Non-pigmented ciliary epithelial cell (primary cell): ENCODE measurements at places on chromosomes 1 and 21.
A peak's percentile ranks its signal among the peaks of the same experiment; 100 is the strongest.

- peak; percentile 34 for DNase-seq
Observed at GRCh38 chr1:198775606-198776005, 136.8 kb downstream of the PTPRC start.

- no peak for DNase-seq
Observed at GRCh38 chr1:189681252-189681919, 796.3 kb downstream of the BRINP3 start.

DNA sequence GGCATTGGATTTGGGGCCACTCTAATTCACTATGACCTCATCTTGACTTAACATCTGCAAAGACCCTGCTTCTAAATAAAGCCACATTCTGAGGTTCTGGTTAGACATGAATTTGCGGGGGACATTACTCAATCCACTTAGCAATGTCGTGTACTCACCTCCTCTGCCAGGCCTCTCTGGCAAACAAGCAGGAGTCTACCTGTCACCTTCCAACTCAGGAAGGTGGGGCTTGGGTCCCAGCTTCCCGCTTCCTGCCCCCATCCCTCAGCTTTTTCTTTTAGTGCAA, 177.8 kb downstream of the PSMG1 start:
- DNase-seq: no peak

GRCh38 chr1:210233495-210234328, 1.1 kb downstream of the SERTAD4 start:
- DNase-seq: no peak

DNA sequence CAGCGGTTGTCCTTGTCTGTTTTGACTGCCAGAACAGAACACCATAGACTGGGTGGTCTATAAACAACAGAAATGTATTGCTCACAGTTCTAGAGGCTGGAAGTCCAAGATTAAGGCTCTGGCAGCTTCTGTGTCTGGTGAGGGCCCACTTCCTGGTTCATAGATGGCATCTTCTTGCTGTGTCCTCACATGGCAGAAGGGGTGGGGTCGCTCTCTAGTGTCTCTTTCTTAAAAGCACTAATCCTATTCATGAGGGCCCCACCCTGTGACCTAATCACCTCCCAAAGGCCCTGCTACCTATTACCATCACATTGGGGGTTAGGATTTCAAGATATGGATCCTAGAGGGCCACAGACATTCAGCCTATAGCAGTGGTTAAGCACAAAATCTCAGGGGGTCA, 304.4 kb downstream of the NFIA start:
- no peak for DNase-seq

GRCh38 chr1:87905651-87906050, 577.0 kb downstream of the LMO4 start:
- DNase-seq: no peak

- DNase-seq: no peak
Observed at GRCh38 chr21:46033410-46034400, 52.1 kb downstream of the COL6A1 start.
